IPS-NIHi11 (cell line): ENCODE measurements at places on chromosomes 7 and 10.

DNA sequence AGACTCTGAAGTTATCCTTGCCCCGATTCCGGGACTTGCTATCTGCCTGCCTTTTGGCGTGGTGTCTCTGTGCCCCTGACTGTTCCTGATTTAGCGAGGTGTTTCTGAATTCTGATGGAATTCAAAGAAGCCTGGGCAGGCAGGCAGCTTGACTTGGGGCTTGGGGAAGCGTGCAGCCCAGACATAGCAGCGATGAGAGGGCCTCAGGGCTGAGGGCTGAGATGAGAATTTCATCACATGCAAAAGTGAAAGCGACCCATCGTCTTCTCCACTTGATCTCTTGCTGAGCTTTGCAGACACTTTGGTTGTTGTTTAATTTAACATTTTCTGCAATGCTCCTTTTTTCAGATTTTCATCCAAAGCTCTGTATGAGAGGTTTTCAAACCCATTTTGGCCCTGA lies 57.8 kb downstream of the TCF7L2 start:
- DNase-seq, result no peak

- peak; percentile 58 for DNase-seq
Observed at GRCh38 chr10:90968328-90969081, 47.6 kb upstream of the ANKRD1 start.

GRCh38 chr7:36617408-36617807 lies 106.9 kb downstream of the AOAH start:
- DNase-seq, result no peak

GRCh38 chr10:74644738-74645137 lies 181.7 kb upstream of the KAT6B start:
- DNase-seq, result no peak

DNA sequence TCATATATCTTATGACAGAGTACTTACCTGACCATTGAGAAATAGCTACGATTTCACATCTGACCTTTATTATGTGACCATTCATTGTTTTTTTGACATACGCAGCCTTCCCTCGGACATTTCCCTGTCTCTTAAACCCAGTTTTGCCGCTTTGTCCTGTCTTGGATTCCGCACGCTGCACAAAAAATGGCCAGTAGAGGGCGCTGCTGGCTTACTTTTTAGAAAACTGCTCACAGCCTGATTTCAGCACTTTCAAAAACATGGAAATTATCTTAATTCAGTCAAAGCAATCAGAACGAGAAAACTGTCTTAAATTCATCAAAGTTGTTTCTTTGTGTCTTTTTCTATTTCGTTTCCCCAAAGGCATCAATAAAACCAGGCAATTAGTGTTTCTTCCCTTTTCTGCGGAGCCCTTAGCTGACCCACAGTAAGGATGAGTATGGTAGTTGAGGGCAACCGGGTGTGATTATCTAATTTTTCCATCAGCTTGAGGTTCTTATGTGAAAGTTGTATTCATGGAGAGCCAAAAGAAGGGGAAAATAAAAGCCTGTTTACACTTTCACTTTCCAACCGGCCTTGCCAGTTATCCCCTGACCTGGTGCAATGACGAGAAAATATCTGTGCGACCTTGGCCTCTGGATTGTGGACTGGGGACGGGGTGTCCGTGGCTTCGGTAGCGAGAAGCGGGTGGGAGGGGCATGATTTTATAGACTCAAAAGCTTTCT lies 144.4 kb downstream of the DYNC1I1 start:
- peak; percentile 61 for DNase-seq

GRCh38 chr7:3146571-3147226 lies 103.0 kb upstream of the CARD11 start:
- DNase-seq, result no peak

- DNase-seq, result no peak
Observed at GRCh38 chr7:22613496-22613895, 113.5 kb upstream of the IL6 start.

DNA sequence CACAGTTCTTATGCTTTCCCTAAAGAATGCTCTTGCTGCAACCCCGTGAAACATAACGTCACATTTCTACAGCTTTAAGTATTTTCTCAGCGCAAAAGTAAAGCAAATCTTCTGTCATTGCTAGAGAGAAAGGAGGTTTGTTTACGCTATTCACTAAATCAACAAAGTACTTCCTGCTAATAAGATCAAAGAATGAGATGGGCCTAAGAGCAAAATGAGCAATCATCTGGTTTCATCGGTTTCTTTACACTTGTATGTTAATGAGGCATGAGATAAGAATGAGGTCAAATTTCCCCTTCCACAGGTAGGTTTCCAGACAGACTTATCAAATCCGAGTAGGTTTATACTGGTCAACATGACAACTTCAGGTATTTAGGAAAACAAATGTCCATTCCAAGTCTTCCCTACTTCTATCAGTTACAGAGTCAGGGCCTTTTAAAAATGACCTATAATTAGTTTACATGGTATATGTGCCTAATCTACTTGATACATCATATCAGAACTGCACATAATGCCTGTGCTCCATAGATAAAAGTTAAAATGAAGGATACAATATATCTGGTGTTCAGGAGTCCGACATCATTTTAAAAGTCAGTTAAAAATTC lies 8.4 kb downstream of the USP6NL start:
- no peak for DNase-seq

DNA sequence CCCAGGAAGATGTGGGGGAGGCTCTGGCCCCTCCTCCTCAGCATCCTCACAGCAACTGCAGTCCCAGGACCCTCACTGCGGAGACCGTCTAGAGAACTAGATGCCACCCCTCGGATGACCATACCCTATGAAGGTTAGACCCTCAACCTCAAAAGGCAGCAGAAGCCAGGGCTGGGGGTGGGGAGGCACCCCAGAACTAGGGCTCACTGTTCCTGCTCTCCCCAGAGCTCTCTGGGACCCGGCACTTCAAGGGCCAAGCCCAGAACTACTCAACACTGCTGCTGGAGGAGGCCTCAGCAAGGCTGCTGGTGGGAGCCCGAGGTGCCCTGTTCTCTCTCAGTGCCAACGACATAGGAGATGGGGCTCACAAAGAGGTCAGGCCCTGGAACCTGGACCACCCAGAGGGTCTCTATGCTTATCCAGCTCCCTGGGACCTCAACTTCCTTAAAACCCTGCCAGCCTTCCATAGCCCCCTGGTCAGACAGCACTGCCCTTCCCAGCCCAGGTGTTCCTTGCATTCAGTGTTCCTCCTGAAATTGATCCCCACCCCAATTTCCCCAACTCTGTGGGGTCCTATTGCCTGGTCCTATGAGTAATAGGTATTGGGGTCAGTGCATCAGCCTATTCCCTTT lies 3.7 kb downstream of the SEMA4G start:
- no peak for DNase-seq

GRCh38 chr7:3899559-3899991 lies 598.5 kb downstream of the SDK1 start:
- no peak for DNase-seq

- no peak for DNase-seq
Observed at GRCh38 chr7:985915-986741, 3.1 kb downstream of the CYP2W1 start.

DNA sequence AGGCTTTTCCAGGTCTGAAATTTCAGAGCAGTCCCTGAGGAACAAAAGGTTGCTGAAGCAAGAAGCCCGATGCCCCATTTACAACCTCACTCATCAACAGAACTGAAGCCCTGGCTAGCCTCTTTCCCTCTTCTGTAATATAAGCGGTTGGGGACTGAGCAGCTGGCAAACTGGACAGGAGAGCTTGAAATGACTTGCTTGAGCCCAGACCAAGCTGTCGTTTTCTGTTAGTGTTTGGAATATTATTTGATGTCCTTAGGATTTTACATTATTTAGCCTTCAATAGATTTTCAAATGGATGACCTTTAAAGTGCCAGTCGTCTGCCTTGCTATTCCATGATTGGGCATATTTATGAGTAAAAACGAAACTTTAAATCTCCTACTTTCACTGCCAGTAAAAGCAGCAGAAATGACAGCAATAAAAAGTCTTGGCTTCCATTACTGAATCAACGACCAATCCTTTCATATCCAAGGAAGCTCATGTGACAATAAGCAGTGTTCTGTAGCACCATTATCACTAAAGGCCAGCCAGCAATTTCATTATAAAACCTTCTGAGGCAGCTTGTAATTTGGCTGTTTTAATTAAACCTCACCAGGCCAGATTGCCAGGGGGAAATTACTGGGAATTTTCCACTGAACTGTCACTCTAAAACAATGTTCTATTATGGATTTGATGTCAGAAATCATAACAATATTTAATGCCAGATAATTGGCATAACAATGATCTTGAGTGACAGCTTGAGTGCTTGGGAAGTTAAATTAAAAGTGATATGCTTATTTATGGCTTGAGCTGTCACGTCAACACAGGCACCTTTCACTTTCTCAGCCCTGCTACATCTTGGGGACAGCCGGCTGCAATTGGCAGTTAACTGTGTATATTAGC lies 85.9 kb downstream of the LSMEM1 start:
- DNase-seq, result no peak

DNA sequence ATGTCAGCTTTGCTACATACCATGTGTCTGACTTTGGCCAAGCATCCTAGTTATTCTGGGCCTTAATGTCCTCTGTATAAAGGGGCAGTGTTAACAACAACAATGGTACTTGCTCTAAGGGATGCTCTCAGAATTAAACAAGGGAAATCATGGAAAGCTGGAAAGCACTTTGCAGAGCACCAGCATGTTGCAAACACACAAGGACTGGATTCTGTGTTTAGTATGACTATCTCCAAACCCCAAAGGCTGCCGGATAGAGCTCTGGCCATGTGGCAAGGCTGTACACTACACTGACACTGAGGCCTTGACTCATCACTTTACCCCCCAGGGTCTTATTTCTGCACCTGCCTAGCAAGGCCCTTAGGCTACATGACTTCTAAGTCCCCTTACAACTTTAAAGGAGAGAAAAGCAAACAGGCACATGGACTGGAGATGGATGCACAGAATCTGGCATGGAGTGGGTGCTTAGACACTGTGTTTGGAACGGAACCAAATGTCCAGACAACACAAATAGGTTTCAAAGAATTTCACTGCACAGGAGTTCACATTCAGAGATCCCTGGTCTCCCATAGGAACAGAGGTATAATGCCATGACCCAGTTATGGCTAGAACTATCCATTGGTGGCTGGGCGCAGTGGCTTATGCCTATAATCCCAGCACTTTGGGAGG lies 74.6 kb downstream of the FAM13C start:
- DNase-seq, result no peak

- no peak for DNase-seq
Observed at GRCh38 chr7:55570939-55571338, 1.4 kb downstream of the VOPP1 start.

DNA sequence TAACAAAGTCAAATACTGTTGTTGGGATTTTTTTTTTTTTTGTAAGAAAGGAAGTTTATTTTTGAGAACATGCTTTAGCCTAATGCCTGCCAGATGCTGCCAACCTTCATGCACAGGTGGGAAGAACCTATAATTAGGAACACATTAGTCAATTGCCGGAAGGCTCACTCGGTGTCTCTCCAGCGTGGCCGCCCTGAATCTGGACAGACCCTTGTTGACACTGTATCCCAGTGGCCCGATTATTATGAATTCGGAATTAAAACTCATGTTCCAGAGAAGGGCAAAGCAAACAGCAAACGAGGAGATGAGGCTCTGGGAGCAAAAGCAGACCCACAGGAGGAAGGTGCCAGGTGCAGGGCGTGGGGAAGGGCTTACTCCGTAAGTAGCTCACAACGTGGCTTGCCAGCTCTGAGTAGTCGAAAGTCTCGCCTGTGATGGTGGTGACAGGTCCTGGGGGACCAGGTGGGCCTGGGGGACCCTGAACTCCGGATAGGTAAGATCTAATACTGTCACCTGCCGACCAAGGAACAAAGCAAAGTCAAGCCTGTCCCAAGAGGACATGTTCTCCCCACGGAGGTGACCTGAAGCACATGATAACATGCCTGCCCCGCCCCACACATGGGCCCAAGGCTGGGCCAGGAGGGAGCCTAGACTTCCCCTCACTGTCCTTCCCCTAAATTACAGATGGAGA lies 48.3 kb downstream of the COL17A1 start:
- DNase-seq, result no peak

- DNase-seq, result no peak
Observed at GRCh38 chr10:13068071-13068470, 31.9 kb upstream of the OPTN start.

DNA sequence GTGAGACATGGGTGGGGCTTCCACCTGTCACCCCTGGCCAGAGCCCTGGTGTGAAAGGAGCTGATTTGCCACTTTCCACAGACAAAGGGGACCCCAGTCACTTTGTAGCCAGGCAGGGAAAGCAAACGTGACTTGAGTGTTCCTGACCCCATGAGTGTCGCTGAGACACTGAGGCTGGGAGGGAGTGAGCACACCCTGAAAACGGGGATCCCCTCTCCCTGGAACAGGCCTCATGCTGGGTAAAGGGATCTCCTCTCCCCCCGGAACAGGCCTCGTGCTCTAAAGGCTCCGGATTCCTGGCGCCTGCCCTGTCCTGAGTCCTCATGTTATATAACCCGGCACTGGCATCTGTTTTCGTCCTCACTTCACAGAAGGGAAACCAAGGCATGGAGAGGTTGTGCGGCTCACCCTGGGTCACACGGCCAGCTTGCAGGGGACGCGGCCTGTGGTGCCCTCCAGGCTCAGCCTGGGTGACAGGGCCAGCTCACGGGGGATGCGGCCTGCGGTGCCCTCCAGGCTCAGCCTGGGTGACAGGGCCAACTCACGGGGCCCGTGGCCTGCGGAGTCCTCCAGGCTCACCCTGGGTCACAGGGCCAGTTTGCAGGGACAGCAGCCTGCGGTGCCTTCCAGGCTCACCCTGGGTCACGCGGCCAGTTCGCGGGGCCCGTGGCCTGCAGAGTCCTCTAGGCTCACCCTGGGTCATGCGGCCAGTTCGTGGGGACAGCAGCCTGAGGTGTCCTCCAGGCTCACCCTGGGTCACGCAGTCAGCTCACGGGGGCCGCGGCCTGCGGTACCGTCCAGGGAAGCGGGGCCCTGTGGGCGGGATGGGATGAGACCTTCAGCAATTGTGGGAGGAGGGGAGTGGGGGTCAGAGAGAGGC lies 104.7 kb downstream of the PDGFA start:
- peak; percentile 6 for DNase-seq

DNA sequence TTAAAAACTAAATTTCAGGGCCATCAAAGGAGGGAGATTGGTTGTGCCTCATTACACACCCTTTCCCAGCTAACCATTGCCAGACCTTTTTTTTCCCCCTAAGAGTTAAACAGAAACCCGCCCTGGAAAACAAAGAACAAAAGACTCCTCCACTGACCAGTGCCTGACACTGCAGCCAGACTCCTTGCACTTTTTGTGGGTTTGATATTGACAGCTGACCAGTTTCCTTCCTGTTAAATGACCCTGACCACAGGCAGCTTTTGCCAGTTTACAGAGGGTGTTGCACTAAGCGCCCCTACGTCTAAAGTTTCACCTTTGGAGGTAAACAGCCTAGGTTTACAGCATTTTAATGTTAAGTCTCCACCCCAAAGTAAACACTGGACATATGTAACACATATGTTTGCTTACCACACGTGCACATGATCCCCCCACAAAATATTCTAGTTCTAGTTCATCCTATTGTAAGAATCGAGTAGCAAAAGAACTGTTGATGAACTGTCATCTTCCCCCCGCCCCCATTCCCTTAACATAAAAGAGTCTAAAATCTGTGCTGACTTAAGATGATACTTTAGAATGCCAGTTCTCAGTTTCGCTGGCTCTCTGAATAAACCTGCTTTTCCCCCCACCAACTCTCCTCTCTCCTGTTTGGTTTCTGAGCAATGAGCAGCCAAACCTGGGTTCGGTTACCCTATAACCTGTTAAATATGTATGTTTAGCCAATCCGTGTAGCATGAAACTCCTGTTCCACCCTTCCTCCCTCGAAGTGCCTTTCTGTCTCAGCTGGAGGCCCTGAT lies 38.0 kb downstream of the FOXI2 start:
- peak; percentile 26 for DNase-seq

GRCh38 chr7:151272877-151273276 lies 24.4 kb upstream of the SMARCD3 start:
- DNase-seq, result no peak
